ENCODE measurements at places on chromosomes 7 and 10. TPM values are rescaled to one million over a fixed set of nuclear protein-coding genes. Genes with fewer than 3 reads are reported as not detected.

- H3K36me3 ChIP-seq: peaks cover 16% of the 10 kb centered on the region
- DNase-seq: no peak
- H3K4me3 ChIP-seq: no peak overlapping the region
- peaks cover 9% of the 10 kb centered on the region for H3K4me1 ChIP-seq
Measured at GRCh38 chr7:93165447-93165846, 17.3 kb upstream of the SAMD9L start.

The ETV1 gene
- total RNA-seq: 0.05 TPM

DNA sequence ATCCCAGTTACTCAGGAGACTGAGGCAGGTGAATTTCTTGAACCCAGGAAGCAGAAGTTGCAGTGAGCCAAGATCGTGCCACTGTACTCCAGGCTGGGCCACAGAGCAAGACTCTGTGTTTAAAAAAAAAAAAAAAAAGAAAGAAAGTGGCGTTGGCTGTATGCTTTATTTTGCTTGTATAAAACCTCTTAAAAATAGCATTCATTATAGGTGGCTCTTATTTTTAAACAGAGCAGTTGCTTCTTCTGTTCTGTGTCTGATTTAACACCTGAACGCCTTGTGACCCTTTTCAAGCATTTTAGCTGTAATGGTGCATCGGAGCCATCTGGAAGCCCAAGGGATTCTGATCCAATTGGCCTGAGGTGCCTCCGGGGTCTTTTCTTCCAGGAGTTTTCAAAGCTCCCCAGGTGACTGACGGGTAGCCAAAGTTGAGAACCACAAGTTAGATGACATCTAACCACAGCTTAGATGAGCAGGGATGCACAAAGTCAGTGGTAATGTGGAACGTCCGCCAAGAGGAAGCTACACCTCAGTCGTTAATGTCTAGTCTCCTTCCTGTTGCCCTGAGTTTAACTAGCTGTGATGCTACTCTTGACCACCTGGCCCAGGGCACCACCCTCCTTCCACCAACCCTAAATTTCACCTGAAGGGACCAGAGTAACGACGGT is 274.6 kb upstream of the KLF6 start:
- H3K4me1 ChIP-seq: peaks cover 27% of the 10 kb centered on the region
- H3K27ac ChIP-seq: no peak overlapping the region
- no peak overlapping the region for H3K4me3 ChIP-seq
- H3K36me3 ChIP-seq: no peaks in the 10 kb centered on the region

The PLAU gene
- total RNA-seq: 1.7 TPM

The FANK1 gene
- total RNA-seq: 0.44 TPM

The PALS2 gene
- 30.6 TPM for total RNA-seq

DNA sequence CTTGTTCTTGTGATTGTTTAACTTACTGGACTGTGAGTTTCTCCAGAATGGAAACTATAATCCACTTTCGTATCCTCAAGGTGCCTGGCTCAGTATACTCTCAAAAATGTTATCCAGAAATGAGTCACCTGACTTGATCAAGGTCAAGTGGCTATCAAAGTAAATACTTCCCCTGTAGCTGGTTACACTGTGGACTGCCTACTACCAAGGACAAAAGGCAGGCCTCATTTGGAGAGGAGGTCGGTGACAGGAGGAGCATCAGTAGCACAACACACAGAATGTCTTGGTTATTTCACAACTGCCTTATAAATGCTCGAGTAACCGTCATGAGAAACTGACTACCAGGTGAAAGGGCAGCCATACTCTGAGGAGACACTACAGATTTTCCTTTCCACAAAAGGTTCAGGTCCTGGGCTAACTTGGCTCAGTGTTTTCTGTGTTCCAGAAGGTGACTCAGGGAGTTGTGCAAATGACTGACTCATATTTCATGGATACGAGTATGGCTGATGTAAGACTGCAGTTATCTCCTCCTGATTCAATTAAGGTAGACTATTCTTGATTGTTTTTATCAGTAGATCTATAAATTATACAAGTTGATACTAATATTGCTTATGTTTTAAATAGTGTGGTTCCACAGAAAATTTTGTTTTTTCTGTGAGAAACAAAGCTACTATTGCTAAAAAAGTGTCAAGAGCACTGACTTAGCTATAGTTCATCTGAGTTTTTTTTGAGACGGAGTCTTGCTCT is 4.2 kb upstream of the CCNY start:
- peaks cover 36% of the 10 kb centered on the region for H3K4me1 ChIP-seq
- no peaks in the 10 kb centered on the region for H3K27me3 ChIP-seq
- peaks cover 22% of the 10 kb centered on the region for H3K36me3 ChIP-seq

The MKX gene
- not detected for total RNA-seq

The CALN1 gene
- not detected for total RNA-seq

DNA sequence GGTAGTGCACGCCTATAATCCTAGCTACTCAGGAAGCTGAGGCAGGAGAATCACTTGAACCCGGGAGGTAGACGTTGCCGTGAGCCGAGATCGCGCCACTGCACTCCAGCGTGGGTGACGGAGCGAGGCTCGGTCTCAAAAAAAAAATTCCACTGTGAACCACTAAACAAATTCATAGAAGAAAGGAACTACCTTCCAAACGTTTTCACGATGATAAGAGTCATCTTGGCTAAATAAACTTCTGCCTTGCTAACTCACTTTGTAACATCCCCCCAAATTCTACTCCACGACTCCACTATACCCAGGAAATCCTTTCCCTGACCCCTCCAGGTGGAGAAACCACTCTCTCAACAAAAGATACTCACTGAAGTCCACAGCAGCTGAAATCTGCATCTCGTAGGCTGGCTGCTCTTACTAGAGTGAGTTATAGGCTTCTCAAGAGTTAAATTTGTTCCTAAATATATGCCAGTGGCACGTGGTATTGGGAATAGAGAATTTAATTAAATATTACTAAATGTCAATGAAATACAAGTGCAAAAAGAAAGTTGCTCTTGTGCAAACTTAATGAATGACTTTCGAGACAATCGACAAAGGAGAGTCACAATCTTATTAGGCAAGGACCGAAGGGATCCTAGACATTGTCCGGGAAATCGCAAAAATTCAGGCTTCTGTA is 1.6 kb upstream of the GTF2I start:
- peak overlapping the region; percentile 91 for H3K4me3 ChIP-seq
- DNase-seq: no peak
- H3K27ac ChIP-seq: peak overlapping the region; percentile 94
- peaks cover 34% of the 10 kb centered on the region for H3K36me3 ChIP-seq
- peaks cover 43% of the 10 kb centered on the region for H3K4me1 ChIP-seq
- H3K27me3 ChIP-seq: no peaks in the 10 kb centered on the region

The PDZD7 gene
- 0.64 TPM for total RNA-seq

DNA sequence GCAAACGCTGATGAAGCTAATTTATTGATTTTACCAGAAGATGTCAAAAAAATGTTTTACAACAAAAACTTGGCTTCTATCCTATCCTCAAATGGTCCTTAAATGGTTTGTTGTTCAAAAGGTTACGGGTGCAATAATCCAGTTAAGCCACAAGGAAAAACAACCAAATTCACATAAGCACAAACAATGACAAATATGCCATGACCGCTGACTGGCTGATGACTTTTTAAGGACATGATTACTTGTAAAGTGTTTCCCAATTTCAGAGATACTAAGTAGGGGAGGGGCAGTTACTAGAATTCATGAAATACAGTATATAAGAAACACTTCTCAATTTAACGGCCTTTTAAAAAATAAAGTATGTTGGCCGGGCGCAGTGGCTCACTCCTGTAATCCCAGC is 28.8 kb downstream of the ABI1 start:
- DNase-seq: no peak
- H3K4me3 ChIP-seq: no peak overlapping the region
- H3K4me1 ChIP-seq: peaks cover 30% of the 10 kb centered on the region
- H3K36me3 ChIP-seq: peaks cover 52% of the 10 kb centered on the region
- H3K27ac ChIP-seq: no peak overlapping the region
- no peaks in the 10 kb centered on the region for H3K27me3 ChIP-seq

The LRRC4 gene
- total RNA-seq: 0.16 TPM

DNA sequence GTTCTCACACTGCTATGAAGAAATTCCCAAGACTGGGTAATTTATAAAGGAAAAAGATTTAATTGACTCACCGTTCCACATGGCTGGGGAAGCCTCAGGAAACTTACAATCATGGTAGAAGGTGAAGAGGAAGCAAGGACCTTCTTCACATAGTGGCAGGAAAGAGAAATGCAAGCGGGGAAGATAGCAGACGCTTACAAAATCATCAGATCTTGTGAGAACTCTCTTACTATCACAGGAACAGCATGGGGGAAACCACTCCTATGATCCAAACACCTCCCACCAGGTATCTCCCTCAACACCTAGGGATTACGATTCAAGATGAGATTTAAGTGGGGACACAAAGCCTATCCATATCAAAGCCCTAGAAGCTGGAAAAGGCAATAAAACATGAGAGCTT is 130.8 kb downstream of the MDFIC start:
- peaks cover 14% of the 10 kb centered on the region for H3K27me3 ChIP-seq
- H3K4me3 ChIP-seq: no peak overlapping the region
- no peak overlapping the region for H3K27ac ChIP-seq
- H3K4me1 ChIP-seq: peaks cover 2% of the 10 kb centered on the region
- no peaks in the 10 kb centered on the region for H3K36me3 ChIP-seq
- no peak for DNase-seq

DNA sequence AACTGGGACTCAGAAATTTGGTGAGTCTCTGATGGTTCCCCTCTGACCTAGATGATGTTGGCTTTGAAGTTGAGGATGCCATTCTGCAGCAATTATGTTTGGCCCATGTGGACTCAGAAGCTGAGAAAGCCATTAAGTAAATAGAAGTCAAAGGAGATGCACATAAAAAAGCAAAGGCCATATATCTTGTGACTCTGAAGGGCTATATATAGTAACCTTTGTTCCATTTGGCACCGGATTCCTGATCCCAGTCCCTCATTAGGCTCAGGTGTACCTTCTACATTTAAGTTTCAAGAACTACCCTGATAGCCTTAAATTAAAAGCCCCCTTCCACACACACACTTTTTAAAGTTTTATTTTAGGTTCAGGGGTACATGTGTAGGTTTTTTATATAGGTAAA is 50.0 kb upstream of the PDK4 start:
- no peaks in the 10 kb centered on the region for H3K36me3 ChIP-seq
- no peak overlapping the region for H3K4me3 ChIP-seq
- H3K27ac ChIP-seq: no peak overlapping the region
- DNase-seq: no peak
- peaks cover 2% of the 10 kb centered on the region for H3K27me3 ChIP-seq

DNA sequence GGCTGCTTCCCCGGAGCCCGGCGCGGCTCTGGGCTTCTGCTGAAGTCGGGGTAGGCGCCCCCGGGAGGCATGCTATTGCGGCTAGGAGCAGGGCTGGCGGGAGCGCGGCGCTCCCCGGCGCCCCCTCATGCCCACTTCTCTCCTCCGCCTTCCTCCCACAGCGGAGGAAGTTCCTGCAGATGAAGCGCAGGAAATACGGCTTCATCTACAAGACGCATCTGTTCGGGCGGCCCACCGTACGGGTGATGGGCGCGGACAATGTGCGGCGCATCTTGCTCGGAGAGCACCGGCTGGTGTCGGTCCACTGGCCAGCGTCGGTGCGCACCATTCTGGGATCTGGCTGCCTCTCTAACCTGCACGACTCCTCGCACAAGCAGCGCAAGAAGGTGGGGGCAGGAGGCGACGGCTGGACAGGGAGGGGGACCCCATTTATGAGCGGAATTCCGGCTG is 479 bp downstream of the CYP26A1 start:
- H3K27ac ChIP-seq: no peak overlapping the region
- no peak for DNase-seq
- peaks cover 19% of the 10 kb centered on the region for H3K4me1 ChIP-seq
- H3K36me3 ChIP-seq: no peaks in the 10 kb centered on the region
- H3K27me3 ChIP-seq: peaks cover 70% of the 10 kb centered on the region
- peak overlapping the region; percentile 75 for H3K4me3 ChIP-seq

- H3K27ac ChIP-seq: no peak overlapping the region
- DNase-seq: no peak
- no peaks in the 10 kb centered on the region for H3K27me3 ChIP-seq
- H3K4me3 ChIP-seq: no peak overlapping the region
- H3K4me1 ChIP-seq: no peaks in the 10 kb centered on the region
Measured at GRCh38 chr10:21919117-21919516, 84.4 kb downstream of the DNAJC1 start.

GRCh38 chr10:45488365-45488764 is 114.3 kb downstream of the ALOX5 start:
- H3K27me3 ChIP-seq: no peaks in the 10 kb centered on the region
- no peak overlapping the region for H3K27ac ChIP-seq
- no peaks in the 10 kb centered on the region for H3K4me1 ChIP-seq
- H3K4me3 ChIP-seq: no peak overlapping the region
- H3K36me3 ChIP-seq: peaks cover 11% of the 10 kb centered on the region
- DNase-seq: no peak

DNA sequence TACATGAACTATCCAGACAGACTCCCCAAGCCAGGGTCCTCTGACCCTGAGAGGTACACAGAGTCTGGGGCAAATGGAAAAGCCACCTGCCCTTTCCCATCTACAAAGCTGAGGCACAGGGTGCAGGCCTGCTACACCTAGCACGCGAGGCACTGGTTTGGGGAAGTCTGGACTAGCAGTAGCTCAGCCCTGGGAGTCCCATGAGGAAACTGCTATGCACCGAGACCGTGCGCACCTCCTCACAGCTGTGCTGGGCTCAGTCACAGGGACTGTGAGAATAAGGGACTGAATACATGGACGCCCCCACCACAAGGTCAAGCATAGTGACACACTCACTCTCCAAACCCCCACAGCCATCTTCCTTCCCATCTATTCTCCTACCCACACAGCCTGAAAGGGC is 8.2 kb downstream of the MAT1A start:
- H3K27ac ChIP-seq: no peak overlapping the region
- H3K4me3 ChIP-seq: no peak overlapping the region
- no peaks in the 10 kb centered on the region for H3K36me3 ChIP-seq
- H3K27me3 ChIP-seq: peaks cover 6% of the 10 kb centered on the region
- no peak for DNase-seq

The C10orf90 gene
- total RNA-seq: not detected

The USP6NL gene
- 0.50 TPM for total RNA-seq

DNA sequence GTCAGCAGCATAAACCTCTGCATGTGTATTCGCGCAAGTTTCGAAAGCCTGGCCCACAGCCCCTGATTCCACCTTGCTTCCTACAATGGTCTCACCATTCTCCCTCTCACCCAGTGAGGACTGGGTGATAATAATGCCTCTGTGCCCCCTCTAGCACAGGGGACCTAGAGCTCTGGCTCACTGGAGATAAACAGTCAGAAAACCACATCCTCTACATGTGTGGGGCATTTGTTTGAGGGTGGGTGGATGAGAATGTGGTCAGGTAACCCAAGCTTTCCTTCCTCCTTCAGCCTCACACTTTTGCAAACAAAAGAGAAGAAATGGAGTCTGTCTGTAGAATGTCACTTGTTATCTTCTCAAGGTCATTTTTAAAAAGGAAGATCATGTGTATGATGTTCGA is 373.5 kb downstream of the KCNMA1 start:
- peak overlapping the region; percentile 69 for H3K27ac ChIP-seq
- H3K27me3 ChIP-seq: peaks cover 14% of the 10 kb centered on the region
- H3K36me3 ChIP-seq: no peaks in the 10 kb centered on the region
- no peak for DNase-seq
- H3K4me3 ChIP-seq: no peak overlapping the region

The PNLIPRP1 gene
- total RNA-seq: not detected

The EFCAB10 gene
- not detected for total RNA-seq

DNA sequence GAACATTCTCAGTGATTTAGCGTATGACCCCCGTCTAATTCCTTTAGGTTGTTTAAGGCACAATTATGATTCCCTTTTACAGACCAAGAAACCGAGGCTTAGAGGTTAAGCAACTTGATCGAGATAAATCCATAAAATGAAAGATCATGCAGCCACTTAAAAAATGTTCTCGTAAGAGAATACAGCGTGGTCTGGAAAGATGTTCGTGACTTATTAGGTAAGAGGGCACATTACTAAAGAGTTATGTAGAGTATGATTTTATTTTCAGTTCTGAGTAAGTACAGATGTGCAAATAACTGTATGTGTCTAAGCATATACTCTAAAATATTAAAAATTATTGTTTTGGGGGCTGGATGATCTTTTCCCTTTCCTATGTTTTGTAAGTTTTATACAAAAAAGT is 575.1 kb downstream of the PARD3 start:
- no peak for DNase-seq
- no peak overlapping the region for H3K27ac ChIP-seq
- H3K36me3 ChIP-seq: no peaks in the 10 kb centered on the region
- H3K4me1 ChIP-seq: no peaks in the 10 kb centered on the region
